ENCODE measurements at places on chromosomes 5 and 9. TPM values are rescaled to one million over a fixed set of nuclear protein-coding genes. Genes with fewer than 3 reads are reported as not detected.

- DNase-seq: no peak
Measured at GRCh38 chr5:169628892-169629291, 8.2 kb upstream of the DOCK2 start.

DNA sequence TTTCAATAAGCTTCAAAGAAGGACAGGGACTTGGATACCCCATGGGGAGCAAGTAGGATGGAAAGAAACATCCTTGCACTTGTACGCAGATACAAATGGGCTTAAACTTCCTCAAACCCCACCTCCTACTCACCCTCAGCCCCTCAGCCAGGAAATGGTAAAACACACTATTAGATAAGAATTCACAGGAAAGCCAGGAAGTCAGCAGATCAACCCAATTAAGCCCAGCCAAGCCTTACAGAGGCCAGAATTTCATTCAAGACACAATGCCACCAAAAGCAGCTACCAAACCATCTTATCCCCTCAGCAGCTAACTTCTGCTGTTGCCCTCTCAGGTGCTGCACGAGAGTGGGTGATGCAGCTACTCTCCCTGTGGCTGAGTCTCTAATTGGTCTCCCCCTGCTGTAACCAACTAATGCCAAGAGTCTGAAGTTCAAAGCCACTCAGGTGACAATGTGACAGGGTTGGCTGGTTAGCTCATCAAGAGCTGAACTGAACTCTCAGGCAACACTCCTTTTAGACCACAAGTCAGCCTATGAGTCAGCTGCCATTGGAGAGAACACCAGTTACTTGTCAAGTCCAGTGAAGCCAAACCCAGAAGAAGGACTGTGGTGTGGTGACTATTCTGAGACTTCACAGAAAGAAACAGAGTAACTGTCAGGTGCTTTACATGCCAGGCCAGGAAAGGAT lies 201.9 kb downstream of the ZNF608 start:
- DNase-seq: no peak

DNA sequence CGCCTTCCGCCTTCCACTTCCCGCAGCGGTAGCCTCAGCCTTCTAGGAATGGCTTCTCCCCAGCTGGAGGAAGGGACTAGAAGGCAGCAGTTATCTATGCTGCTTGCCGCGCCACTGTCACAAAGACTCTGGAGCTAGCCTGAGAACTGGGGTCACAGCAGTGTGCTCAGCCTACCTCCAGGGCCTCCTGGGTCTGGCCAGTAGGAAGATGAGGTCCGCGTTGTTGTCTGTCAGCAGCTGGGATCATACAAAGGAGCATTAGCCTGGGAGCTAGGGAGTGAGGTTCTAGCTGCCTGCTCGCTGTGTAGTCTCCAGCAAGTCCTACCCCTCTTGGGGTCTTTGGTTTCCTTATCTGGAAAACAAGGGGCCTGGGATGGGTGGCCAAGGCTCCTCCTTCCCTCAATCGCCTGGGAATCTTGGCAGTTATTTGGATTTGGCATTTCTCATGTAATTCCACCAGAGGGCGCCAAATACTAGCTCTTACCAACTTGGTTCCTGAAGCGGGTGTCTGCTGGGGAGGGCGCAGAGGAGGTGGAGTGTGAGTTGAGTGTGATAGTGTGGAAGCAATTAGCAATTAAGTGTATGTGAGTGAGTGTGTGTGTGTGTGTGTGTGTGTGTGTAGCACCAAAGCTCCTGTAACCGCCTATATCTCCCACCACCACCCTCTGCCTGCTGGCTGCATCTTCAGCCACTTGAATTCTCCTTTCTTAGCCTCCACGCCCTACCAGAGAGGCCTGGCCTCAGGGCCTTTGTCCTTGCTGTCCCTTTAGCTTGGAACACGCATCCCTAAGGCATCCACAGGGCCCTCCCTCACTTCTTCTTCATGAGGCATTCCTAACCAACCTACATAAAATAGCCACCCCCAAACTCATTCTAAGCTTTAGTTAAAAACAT lies 97.1 kb downstream of the ENTREP1 start:
- DNase-seq: peak; percentile 13

PCDHGB2 gene
- 0.28 TPM for total RNA-seq

- DNase-seq: no peak
Measured at GRCh38 chr9:2559192-2560152, 62.1 kb upstream of the VLDLR start.

GRCh38 chr9:88529496-88529895 lies 5.5 kb upstream of the NXNL2 start:
- DNase-seq: no peak

DNA sequence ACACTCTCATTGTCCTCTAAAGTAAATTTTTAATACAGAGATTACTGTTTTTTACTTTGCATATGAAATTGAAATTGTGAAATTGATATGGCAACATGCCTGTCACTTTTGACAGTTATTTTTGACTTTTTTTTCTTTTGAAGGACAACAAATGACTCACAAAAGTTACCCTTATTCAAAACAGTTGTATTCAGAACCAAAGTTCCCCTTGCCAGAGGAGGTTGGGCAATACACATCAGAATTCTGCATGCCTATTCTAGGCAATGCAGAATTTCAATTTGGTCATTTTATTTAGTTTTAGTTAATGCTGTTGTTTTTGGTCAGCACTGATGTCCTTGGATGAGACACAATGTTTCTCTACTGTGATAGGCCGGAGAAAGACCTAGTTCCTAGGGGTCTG lies 299.1 kb upstream of the PRR16 start:
- no peak for DNase-seq

- no peak for DNase-seq
Measured at GRCh38 chr5:2867373-2867933, 116.0 kb upstream of the IRX2 start.

- no peak for DNase-seq
Measured at GRCh38 chr5:55821731-55822512, 29.2 kb upstream of the IL31RA start.

DNA sequence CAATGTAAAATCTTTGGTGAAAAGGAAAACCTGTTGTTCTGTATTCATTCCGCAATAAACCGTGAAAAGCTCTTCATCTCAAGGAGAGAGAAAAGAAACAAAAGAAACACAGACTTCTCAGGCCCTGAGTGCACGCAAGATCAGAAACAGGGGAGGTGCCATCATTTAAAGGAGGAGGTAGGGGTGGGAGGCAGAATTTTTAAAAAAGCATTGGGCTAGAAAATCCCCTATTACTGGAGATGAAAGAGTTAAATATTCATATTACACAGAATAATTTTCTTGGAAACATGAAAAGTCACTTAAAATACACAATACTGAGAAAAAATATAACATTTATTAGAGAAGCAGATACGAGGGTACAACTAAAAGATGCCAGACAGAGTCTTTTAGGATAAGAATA lies 56.3 kb downstream of the USP20 start:
- DNase-seq: no peak

DNA sequence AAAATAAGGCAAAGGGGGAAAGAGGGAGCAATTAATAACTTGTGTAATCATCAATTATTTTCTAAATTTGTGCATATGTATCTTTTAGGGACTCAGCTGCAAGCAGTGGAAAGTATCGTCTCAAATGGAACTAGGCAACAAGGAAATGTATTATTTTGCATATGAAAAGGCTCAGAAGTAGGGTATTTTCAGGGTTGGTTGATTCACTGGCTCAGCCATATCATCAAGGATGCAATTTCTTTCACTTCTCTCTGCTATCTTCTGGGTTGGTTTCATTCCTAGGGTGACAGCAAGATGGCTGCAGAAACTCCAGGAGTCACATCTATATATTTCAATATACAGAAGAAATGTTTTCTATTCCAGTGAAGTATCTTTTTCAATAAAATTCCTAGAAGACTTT lies 509.8 kb downstream of the DMAC1 start:
- no peak for DNase-seq

GRCh38 chr5:163165277-163165676 lies 272.1 kb upstream of the CCNG1 start:
- no peak for DNase-seq

DDX4 gene
- total RNA-seq: 0.57 TPM

PRSS3 gene
- total RNA-seq: 5.7 TPM

ZNF366 gene
- total RNA-seq: 3.8 TPM

DNA sequence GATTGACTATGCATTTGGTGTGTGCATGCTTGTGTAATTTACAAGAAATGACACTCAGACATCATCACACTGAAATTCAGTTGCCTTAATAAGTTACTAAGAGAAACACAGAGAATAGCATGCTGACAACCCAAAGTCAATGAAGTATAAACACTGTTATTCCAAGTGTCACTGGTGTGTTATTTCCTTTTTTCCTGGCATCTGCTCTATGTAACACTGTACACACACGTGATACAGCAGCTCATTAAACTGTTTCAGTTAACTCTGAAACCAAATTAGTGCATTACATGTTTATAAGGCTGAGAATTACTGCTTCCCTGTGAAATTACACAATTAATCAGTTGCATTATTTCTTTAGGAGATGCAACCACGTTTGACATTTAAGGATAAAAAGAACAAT lies 252.7 kb downstream of the EFNA5 start:
- DNase-seq: no peak

- DNase-seq: no peak
Measured at GRCh38 chr9:95749493-95749892, 126.0 kb upstream of the ERCC6L2 start.

ECPAS gene
- total RNA-seq: 24.2 TPM

C6 gene
- total RNA-seq: 0.28 TPM

BARHL1 gene
- total RNA-seq: not detected

- DNase-seq: no peak
Measured at GRCh38 chr5:53545744-53546143, 14.7 kb upstream of the NDUFS4 start.

DNA sequence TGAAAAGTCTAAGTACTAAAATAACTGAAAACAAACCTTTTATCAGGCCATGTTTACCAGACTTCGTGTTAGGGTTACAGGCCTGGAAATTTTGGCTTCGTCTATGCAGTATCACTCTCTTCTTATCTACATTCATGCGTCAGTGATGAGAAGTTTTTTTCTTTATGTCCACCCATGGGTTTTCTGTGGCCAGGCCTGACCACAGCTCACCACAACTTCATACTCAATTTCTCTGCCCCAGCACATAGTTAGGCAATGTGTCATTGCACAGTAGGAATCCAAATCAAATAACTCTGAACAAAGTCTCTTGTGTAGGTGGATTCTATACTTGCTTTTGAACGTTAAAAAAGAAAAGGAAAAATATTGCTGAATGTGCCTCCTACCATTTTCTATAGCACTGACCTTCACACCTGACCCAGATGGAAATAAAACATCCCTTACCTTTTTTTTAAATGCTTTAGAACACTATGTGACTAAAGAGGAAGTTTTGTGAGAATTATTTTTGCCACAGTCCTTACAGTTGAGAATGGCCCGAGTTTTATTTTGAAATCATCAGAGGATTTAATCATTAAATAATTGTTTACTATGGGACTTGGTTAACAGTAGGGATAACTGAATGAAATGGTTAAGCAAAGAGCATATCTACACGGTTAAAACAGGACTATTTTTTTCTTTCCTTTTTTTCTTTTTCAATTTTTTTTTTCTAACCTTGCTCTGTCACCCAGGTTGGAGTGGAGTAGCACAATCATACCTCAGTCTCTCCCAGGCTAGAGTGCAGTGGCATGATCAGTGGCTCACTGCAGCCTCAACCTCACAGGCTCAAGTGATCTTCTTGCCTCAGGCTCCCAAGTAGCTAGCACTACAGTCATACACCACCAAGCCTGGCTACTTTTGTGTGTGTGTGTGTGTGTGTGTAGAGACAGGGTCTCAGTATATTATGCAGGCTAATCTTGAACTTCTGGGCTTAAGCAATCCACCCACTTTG lies 1247.0 kb upstream of the ACO1 start:
- no peak for DNase-seq

GRCh38 chr5:125056671-125057485 lies 310.4 kb upstream of the ZNF608 start:
- DNase-seq: no peak

DNA sequence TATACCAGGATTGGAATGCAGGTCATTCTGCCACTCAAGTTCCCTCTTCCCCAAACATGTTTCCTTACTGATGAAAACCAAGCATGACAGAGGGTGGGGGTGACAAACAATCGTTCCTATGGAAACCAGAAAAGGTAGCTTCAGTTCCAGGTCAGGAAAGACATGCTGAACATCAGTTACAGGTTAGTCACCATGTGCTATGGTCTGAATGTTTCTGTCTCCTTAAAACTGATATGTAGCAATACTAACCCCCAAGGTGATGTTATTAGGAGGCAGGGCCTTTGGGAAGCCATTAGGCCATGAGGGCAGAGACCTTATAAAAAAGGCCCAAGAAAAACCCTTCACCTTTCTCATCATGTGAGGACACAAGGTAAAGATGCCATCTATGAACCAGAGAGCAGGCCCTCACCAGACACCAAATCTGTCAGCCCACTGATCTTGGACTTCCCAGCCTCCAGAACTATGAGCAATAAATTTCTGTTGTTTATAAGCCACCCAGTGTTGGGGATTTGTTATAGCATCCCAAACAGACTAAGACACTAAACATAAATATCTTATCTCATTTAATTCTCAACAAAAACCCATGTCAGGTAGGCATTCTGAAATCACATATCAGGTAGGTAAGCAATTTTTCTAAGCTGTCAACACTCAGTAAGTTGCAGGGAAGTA lies 15.7 kb upstream of the SH3RF2 start:
- no peak for DNase-seq

LMX1B gene
- total RNA-seq: 0.05 TPM
